ENCODE measurements at places on chromosomes 4 and X.
A peak's percentile ranks its signal among the peaks of the same experiment; 100 is the strongest.

- no peak for DNase-seq
Measured at GRCh38 chr4:100811046-100811445, 293.2 kb upstream of the EMCN start.

GRCh38 chrX:155715141-155715540, 102.4 kb upstream of the TMLHE start:
- no peak for DNase-seq

DNA sequence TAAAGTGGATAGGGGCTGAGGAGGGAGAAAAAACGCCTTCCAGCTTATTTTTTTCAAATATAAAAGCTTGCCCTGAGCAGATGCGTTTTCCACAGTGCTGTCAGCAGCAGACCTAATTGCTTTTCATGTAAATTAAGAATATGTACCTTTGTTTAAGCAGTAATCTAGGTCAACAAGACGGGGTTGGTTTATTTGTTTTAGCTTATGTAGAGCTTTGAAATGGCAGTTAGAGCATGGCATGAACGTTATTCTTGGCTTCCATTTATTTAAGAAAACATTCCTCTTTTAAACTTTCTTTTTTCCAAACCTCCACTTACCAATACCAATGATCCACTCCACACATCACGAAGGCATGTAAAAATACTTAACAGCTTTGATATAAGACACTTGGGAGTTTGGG, 220.3 kb upstream of the TENM3 start:
- DNase-seq = no peak

- DNase-seq = no peak
Measured at GRCh38 chrX:70422851-70423341, at the start of gene GDPD2. GDPD2 (plus strand) TSS chrX:70423314; CDS start chrX:70424985, 1,671 bp downstream.

GRCh38 chr4:15805583-15806517, 27.7 kb downstream of the CD38 start:
- peak; percentile 22 for DNase-seq

- DNase-seq = peak; percentile 65
Measured at GRCh38 chr4:156751486-156751885, 220.1 kb downstream of the PDGFC start.

DNA sequence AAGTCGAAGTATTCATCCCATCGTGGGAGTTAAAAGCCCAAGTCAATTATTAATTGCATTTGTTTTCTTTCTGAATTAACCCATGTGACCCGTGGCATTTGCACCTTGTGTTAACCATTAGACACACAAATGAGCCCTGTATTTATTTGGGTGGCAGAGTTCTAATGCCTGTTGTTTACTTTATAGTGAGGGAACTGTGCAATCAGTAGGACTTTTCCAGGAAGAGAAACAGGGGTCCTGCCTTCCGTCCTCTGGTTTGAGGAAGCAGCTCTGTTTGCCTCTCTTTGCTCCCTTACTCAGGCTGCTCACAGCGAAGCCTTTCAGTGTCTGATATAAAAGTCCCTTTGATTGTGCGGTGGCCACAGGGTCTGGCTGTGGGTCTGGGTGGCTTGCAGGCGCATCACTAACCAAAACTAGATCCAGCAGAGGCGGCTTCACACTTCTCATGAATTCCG, 263.6 kb downstream of the PTTG2 start:
- DNase-seq = no peak

DNA sequence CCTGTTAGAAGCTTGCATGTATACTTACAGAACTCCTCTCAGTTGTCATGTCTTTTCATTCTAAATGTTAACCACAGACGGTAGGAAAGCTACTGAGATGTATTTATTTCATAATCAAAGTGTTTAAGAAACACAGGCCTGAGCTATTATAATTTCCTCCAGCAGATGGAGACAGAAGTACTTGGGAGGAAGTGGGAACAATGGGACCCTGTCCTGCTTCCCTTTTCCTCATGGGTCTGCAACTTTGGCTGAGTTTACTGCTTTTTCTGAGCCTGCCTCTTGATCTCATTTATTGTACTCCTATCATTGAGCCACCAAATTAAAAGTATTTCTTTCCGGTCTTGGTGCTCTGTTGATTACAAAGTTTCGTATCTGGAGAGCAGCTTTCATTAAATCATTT, 67.7 kb upstream of the SPANXN2 start:
- no peak for DNase-seq

DNA sequence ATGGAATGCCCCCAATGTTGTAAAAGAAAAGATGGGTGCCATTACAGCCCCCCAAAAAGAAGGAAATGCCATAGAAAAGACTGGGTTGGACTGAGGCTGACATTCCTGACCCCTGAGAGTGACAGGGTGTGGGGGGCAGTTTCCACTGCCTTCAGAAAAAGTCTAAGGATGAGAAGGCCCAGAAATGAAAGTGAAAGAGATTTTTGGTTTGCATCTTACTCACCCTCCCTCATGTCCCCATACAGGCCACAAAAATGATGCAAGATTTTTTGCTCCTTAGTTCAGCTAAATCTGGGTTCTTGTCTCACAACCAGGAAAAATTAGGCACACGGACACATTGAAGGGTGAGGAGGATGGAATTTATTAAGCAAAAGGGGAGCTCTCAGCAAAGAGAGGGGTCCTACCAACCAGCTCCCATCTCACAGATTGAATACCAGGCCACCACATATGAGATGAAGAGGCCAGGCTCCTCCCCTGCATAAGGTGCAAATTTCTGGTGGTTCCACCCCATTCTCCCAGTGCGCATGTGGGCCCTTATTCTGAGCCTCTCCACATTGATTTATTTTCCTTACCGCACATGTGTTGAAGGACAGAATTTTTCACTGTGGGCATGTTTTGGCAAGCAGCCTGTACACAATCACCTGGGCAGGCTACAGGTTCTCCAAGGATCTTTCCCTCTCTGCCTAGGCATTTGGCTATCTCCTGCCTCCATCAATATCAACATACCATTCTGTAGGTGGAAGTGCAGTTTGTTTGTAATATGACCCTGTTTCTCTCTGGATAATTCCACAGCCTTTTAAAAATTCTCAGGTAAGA, 18.8 kb downstream of the PPP4R3C start:
- DNase-seq = no peak

DNA sequence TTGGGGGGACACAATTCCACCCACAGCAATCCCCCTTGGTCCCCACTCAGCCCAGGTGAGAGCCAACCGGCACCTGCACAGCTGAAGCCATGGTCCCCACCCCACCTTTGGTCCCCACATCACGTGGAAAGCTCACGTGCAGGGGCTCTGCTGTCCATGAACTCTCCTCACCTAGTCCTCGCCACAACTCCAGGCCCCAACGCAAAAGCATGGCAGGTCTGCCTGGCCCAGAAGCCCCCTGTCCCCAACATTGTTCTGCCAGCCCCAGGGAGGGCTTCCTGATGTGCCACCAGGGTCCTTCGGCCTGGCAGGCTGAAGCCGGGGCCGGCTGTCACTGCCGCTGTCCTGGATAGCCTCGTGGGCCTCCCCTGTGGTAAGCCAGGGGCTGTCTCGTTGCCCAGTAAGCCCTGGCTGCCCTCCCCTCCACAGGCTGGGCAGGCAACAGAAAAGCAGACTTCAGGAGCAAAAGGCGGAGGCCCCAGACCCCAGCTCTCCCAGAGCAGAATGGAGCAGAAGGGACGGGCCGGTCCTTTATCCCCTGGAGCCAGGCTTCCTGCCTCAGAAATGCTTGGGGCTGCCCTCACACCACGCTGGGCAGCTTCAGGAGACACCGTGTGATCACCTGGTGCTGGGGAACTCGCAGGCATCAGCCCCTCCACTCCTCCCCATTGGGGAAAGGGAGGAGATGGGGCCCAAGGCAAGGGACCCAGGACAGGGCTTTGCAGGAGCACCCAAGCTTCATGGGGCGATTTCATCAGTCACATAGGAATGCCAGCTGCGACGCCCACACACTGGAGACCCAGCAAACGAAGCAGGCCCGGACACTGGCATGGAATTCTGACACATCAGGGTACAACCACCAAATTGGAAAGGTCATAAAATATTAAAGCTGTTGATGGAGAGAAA, 103.7 kb downstream of the ADRA2C start:
- no peak for DNase-seq

DNA sequence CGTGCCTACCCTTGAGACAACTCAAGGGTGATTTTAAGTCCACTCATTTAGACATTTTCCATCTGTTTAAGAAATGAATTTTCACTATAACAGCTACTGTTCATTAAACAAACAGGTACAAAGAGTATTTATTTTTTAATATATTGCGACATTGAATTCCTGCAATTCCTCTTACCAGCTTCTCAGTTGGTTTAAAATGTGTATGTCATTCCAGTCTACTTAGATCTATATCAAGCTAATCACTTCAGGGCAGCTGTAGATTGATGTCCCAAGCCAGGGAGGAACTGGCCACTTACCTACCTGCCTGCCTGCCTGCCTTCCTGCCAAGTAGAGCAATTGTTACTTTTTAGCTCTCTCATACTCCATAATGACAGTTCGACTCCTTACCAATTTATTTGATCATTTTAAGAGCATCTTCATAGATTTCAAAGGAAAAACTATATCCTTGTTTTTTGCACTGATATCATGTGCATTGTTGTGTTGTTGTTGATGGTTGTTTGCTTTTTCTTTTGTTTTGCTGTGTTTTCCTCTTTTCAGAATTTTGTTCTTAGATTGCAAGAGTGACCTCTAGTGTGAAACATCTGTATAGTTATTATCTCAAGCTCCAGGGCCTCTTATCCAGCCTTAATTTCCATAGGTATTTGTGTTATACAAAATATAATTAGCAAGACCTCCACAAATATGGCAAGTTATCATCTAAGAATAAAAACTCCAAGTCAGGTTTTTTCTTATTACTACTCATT, 120.9 kb upstream of the NRK start:
- no peak for DNase-seq

- peak; percentile 39 for DNase-seq
Measured at GRCh38 chr4:142064181-142064580, 427.8 kb downstream of the IL15 start.

Measured in fibroblast of skin of left quadriceps (primary cell).